ENCODE measurements at places on chromosomes 4 and X.

GRCh38 chr4:100422894-100423293, 94.9 kb downstream of the EMCN start:
- DNase-seq: no peak

DNA sequence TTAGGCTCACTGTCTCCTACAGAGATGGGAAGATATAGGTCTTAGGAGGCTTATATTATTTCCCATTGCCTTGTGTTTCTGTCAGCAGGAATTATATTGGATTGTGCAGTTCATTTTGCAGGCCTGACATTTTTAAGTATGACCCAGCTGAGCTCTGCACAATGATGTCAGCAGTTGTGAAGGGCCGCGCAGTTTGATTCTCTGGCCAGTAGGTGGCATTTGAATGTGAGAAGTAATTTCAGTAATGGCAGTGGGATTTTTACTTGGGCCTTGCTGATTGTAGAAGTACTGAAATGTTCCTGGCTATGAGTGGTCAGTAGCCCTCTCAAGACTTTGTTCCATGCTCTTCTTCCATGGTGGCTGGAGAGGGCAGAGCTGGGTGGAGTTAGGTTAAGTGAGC, 247.2 kb upstream of the MTMR8 start:
- DNase-seq: peak; percentile 28

DNA sequence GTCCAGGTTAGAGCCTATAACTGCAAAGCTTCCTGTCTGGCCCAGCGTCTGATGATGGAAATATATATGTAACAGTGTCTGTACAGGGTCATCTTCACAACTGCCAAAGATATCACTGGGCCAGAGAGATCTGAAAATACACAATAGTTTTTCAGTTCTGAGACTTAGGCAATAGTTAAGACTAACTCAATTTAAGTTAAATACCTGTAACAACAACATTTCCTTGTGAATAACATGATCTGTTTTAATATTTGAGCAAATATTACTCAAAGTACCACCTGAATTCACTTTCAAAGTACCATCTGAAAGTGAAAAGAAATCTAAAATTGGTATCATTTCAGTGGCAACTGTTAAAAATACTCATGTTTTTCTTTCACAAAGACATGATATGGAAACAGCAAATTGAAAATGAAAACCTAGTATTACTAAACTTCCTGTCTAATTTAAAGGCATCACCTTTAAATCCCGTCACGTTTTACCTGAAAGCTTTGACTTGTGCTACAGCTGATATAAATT, 9.6 kb downstream of the ZAR1 start:
- DNase-seq: no peak

DNA sequence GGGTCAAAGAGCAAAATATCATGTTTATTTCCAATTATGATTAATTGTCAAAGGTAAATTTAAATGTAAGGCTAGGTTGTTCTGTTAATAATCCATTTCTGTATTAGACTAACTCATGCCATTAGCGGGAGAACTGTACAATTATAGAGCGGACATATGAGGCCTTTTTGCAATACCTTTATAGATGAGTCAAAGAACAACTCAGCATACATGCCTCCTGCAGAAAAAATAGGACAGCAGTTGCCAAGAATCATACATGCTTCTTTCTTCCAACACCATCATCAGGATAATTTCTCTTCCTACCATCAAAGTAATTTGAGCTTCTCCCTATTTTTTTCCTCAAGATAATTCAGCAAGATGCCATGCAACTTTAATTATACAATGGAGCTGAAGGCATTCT, 917.8 kb downstream of the ADGRL3 start:
- no peak for DNase-seq

DNA sequence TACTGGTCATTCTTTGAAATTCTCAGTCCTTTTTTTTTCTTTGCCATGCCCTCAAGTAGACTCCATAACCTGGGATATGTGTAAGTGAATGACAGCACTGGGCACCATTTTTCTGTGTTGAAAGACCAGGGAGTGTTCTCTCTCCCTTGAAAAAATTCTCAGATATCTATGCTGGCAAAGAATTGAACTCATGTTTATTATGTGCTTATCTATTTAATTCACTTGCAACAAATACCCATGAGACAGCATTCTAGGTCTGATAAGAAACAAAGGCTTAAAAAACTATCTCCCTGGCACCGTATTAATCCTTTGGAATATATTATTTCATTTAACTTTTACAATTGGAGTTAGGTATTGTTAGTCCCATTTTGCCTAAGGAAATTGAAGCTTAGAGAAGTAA, 36.7 kb downstream of the LARP7 start:
- DNase-seq: no peak

GRCh38 chr4:25129917-25130316, 30.3 kb downstream of the SEPSECS start:
- DNase-seq: no peak

DNA sequence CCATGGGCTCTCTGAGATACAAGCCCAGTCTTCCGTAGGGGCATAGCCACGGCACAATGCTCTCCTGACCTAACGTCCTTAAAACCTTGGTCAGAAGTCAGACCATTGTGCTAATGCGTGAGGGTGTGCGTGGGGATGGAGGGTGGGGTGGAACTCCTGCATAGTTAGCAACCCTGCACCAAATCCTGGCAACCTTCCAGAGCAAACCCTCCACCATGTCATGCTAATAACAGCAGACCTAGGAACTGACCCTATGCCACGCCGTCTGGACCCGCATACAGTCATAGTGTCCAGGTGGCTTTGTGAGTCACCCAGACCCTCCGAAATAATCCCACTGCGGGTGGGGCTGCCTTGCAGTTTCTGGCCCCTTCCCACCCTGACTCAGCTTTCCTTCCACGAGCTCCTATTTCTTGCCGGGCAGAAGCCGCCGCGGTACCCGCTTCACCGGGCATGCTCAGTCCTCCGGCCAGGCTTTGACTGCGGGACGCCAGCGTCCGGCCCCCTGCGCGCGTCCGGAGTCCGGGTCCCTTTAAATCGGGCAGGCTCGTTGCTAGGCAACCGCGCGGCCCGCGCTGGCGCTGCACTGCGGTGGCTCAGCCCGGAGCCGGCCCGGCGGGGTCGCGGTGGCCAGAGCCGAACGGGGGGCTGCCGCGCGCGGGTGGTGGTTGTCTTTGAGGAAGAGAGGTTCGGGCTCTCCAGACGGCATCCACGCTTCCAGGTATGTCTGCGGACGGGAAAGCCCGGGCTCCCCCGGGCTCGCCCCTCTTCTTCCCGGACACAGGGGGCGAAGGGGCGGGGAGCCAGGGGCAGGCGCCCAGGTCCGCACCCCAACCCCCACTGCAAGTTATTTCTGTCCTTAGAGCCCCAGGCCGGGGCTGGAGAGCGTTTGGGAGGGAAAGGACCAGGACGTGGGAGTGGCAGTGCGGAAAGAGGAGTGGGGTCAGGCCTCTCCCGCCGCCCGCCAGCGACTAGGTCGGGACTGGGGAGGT, at the start of gene CCDC160:
Gene CCDC160, plus strand, starts transcription at position 557 of the 989 bp plus-strand sequence. CDS start 7,619 bp downstream, outside the sequence.
- peak; percentile 19 for DNase-seq

DNA sequence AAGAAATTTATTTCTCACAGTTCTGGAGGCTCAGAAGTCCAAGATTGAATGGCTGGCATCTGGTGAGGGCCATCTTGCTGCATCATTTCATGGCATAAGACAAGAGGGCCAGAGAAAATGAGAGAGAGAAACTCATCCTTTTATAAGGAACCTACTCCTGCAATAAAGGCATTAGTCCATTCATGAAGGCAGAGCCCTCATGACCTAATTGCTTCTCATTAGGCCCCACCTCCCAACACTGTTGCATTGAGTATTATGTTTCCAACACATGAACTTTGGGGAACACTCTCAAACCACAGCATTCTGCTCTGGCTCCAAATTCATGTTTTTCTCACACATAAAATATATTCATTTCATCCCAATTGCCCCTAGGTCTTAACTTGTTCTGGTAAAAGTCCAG, 14.2 kb downstream of the RNF175 start:
- DNase-seq: no peak

DNA sequence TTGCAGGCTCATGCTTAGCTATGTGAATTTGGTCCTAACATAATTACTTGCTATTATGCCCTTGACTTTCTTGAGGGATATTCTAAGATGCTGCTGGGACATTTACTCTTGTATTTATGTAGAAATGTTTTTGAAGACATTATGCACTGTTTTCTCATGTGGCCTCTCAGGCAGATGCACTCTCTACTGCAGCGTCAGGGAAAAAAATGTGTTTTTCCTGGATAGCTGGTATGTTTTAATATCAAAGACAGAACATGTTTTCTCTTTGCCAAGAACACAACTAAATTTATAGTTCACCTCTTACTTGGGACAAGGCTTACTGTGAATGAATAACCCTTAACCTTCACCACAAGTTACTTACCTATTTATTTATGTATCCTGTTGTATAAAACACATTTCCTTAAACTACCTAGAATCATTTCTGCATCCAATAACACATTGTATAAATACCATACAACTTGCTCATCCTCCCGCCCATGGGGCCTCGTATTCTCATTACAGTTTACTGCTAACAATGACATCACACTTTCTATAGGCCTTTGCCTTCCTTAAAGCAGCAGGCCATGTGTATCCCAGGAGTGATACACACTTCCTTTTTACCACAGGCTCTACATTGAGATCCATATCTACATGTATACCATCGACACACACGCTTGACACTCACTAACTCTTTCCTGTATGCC, 178.7 kb downstream of the SLIT2 start:
- DNase-seq: no peak

- DNase-seq: peak; percentile 24
Observed at GRCh38 chr4:113636438-113636818, 125.1 kb downstream of the CAMK2D start.

- no peak for DNase-seq
Observed at GRCh38 chr4:6360385-6360784, 90.7 kb downstream of the WFS1 start.

GRCh38 chr4:22391551-22391950, 124.3 kb downstream of the ADGRA3 start:
- no peak for DNase-seq

DNA sequence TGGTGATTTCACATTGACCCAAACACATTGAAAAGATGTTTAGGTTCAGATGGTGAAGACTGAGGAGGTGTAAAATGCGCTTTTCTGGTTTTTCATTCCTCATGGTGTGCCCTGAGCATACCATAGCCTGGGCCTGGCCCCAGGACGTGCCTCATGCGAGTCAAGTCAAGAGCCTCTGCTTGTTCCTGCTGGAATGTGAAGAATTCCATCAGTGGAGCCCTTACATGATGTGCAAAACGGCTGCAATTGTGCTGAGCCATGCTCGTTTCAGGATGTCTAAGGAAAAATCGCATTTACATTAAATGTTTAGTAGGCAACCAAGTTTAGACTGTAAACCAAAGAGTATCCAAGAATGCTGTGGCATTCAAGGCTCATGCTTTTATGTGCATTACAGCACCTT, 34.9 kb downstream of the GYG2 start:
- DNase-seq: no peak

GRCh38 chrX:16839219-16839851, 30.8 kb downstream of the RBBP7 start:
- no peak for DNase-seq

GRCh38 chrX:17443556-17443955, 68.6 kb downstream of the NHS start:
- no peak for DNase-seq

GRCh38 chr4:89056292-89056952, 563 bp downstream of the FAM13A start:
- DNase-seq: no peak

GRCh38 chrX:3529466-3530010, 183.1 kb upstream of the MXRA5 start:
- DNase-seq: no peak

GRCh38 chrX:133089411-133089810, 7.5 kb downstream of the USP26 start:
- no peak for DNase-seq

GRCh38 chr4:23364167-23364566, 525.7 kb downstream of the PPARGC1A start:
- DNase-seq: no peak

DNA sequence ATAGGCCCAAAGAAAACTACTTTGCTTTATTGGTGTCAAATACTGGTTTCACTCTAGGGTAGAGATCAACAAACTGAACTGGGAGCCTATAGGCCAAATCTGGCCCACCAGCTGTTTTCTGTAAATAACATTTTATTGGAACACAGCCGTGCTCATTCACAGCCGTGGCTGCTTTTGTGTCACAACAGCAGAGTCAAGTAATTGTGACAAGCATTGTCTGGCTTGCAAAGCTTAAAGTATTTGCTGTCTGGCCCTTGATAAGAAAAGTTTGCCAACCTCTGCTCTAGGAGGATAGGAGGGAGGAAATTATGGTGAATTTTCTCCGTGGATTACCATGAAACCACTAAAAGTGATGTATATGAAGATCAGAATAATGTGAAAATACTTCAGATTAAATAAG, 53.4 kb downstream of the GPAT3 start:
- no peak for DNase-seq

DNA sequence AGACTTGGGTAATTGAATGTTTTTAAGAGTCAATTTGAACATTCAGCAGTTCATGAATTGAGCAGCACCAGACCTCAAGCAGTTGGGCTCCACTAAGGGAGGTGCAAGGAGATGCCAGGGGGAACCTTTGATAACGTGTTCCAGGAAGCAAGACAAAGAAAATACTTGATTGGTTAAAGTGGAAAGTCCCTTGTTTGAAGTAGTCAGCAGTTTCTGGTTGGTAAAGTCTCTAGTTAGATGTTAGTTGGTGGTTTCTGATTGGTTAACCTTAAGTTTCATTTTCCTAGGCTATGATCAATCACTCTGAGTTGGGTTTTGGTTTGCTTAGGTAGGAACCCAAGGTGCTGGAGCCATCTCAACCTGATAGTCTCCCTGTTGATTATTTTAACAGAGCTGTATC, 4.0 kb downstream of the HERC6 start:
- DNase-seq: peak; percentile 67

DNA sequence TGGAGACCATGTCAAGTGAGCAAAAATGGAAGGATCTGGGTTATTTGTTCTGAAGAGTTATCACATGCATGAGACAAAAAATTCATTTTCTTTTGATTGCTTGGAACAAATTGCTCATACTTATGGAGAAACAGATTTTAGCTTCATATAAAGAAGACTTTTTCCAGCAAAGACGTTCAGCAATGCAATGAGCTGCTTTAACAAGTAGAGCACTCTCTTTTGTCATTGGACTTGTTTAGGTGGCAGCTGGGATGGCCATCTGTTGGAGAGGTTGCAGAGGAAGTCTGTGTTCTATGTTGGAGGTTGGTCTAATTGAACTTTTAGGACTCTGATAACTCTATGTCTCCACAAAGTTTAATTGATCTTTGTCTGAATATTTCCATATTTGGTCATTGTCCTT, 19.9 kb upstream of the CEP135 start:
- DNase-seq: no peak

- DNase-seq: no peak
Observed at GRCh38 chr4:8383016-8383415, 57.5 kb downstream of the ACOX3 start.

- no peak for DNase-seq
Observed at GRCh38 chr4:24671849-24672248, 87.5 kb upstream of the DHX15 start.

All from activated CD8-positive, alpha-beta T cell treated with anti-CD3 and anti-CD28 coated beads for 36 hours (primary cell).